ENCODE measurements at places on chromosomes 7 and 10.

- no peak for DNase-seq
Measured at GRCh38 chr7:121376979-121377378, 19.1 kb downstream of the FAM3C start.

DNA sequence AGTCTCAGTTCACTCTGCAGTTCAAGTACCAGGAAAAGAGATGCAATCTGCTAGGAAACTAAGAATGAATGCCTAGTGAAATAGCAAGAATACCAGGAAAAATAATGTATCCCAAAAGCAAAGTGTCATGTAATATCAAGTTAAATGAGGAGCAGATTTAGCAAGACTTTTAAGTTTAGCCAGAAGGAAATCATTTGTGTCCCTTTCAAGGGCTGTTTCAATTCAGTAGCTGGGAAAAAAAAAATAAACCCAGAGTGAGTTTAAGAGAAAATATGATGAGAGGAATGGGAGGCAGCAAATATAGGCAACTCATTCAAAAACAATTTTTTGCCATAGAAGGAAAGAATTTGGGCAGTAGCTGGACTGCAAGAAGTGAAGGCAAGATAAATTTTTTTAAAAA, 135.8 kb downstream of the DGKB start:
- no peak for DNase-seq

GRCh38 chr10:98833542-98833941, 386.8 kb upstream of the HPS1 start:
- no peak for DNase-seq

GRCh38 chr10:88966797-88967196, 14.2 kb upstream of the ACTA2 start:
- no peak for DNase-seq

DNA sequence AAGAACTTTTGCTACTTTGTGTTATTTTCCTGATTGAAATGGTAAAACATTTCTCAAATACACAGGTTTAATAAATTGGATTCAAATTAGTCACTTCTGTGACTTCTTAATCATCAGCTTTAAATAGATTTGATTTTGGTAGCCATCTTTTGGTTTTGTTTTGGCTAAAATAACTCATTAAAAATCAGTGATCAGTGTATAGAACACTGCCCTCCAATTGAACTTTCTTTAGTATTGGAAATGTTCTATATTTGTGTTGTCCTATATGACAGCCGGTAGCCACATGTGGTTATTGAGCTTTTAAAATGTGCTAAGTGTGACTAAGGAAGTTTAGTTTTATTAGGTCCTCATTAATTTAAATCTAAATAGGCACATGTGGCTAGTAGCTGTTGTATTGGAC, 50.4 kb downstream of the GLCCI1 start:
- DNase-seq: no peak

DNA sequence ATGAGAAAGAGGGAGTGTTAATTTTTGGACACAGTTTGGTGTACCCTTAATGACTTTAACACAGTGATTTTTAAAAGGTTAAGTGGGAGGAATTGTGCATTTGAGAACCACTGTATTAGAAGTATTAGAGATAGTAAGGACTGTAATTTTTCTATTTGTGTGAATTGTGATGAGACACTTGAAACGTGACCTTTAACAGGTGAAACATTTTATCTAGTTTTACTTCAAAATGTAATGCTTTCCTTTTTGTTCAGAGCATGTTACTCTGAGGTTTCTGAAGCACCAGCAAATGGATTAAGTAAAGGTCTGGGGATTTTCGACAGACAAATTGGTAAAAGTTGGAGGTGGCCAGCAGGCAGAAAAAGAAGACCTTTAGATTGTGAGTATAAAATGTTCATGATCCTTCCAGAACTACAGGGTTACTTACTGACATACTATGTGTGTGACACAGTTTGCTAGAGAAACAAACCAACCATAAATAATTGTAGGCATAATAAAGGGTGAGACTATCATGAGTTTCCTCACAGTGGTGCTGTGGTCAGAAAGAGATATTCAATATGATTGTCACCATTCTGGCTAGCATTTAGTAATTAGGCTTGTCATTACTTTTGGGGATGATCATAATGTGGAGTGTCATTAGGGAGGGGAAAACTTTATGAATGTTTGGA, 26.1 kb downstream of the LCOR start:
- DNase-seq: no peak

- no peak for DNase-seq
Measured at GRCh38 chr7:93367254-93367653, 135.1 kb downstream of the VPS50 start.

DNA sequence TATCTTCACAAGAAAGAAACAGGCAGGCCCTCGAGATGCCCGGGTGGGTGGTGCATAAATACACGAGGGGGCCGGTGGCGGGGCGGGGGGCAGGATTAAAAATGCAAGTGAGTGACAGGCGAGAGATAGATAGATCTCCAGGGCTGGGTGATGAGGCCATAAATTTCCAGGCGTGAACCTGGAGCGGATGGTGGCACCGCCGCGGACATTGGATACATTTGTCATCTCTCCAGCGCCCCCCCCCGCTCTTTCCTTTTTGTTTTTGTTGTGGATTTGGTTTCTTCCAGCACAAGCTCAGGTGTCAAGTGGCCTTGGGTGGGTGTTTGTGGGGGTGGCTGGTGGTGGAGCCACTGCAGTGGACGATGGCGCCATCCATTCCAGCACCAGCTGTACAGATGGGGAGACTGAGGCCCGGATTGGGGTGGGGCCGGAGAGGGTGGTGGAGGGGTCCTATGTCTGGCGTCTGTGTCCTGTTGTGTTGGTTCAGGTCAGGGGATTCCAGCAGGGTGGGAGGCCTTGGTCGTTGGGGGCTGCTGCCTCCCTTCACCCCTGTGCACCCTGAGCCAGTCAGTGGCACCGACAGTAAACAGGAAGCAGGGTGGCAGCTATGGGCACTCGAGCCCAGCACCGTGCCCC, 2.9 kb downstream of the ELFN1 start:
- no peak for DNase-seq

DNA sequence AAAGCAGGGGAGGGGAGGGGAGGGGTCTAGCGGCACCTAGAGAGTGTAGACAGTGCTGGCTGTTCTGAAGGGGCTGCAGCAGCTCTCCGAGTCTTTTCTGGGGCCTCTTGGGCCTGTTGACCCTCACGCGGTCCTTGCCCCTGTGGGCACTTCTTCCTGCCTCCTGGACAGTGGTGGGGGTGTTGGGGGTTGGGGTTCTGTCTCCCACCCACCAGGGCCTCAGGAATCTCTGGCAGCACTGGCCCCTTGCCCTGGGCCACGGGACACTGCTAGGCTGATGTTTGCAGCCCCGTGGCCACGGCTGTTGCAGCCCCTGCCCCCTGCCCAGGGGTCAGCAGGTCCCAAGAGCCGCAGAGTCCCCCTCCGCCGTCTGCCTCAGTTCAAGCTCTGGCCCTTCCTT, 68.9 kb upstream of the INPP5A start:
- DNase-seq: no peak

DNA sequence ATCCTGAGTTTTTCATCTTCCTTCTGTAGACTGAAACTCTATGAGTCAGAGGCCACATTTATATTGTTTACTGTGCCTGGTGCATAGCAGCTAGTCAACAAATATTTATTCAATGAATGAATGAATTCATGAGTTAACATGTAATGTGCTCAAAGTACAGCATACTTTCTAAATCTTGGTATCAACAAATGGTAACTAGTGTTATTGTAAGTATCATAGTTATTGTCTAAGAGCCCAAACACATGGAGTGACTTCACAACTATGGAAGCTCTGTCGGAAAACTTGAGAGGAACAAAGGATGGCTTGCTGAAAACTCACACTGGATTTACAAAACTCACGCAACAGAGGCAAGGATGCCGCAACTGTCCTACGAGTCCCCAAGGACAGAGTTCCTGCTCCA, 35.9 kb downstream of the DENND2A start:
- DNase-seq: no peak

DNA sequence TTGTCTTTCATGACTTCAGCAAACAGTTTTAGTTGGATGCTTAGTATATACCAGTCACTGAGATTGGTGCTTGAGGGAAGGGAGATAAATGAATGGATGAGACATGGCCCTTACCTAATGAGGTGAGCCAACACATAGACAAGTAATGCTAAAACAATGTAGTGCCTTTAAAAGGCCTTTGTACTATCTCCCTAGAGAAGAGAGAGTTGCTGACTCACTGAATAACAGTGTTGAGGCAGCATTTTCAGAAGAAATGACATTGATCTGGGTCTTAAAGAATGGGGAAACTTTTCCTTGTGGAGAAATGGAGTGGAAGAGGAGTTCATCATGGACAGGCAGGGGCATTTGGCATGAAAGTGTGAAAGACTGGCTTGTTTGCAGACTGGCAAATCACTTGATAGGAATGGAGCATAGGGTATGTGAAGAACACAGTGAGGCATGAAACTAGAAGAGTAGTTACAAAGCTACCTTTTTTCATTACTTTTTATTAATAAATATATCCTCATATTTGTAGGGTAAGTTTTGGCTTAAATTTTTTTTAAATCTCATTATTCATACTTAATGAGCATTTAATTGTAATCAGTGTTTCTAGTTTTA, 91.2 kb downstream of the KAT6B start:
- DNase-seq: no peak

DNA sequence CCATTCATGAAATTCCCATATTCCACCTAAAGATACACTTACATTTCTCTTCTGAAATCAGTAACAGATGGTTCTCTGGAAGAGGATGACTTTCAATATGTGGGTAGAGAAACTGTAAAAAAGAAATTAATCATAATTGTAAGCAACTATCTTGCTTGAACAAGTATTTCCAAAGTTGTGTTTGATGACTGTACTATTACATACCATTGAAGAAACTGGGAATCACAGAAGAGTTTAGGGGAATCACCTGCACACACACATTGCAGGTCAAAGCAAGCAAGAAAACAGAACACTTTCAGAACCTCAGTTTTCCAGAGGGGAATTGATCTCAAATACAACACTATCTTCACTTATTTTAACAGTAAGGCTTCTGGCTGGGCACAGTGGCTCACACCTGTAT, 33.6 kb downstream of the GSAP start:
- no peak for DNase-seq

Measured in DND-41 (cell line).